T-cell (primary cell): ENCODE measurements at places on chromosomes 11 and 22. TPM values are rescaled to one million over a fixed set of nuclear protein-coding genes. Genes with fewer than 3 reads are reported as not detected.

The CTSW gene
- total RNA-seq = 66.4 TPM

The RBX1 gene
- 46.1 TPM for total RNA-seq

The UEVLD gene
- 7.1 TPM for total RNA-seq

The FAM83F gene
- 0.79 TPM for total RNA-seq

DNA sequence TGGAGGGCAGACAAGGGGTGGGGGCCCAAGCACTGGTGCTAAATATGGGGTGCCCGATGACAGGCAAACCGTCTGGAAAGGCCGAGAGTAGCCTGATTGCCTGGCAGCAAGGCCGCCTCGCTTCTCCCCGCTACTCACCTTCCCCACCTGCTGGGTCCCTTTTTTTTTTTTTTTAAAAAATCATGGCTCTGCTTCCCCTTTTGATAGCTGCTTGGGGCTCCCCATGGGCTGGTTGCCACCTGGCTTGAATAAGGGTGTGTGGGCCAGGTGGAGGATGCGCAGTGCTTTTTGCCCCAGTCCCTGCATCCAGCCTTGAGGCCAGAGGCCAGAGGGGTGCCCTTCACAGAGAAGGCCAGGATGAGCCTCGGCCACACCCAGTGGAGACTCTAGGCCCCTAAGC is 112.0 kb downstream of the ST3GAL4 start:
- no peak overlapping the region for H3K4me3 ChIP-seq
- no peak overlapping the region for H3K27ac ChIP-seq
- peaks cover 21% of the 10 kb centered on the region for H3K27me3 ChIP-seq
- H3K36me3 ChIP-seq = no peaks in the 10 kb centered on the region
- no peak for DNase-seq

DNA sequence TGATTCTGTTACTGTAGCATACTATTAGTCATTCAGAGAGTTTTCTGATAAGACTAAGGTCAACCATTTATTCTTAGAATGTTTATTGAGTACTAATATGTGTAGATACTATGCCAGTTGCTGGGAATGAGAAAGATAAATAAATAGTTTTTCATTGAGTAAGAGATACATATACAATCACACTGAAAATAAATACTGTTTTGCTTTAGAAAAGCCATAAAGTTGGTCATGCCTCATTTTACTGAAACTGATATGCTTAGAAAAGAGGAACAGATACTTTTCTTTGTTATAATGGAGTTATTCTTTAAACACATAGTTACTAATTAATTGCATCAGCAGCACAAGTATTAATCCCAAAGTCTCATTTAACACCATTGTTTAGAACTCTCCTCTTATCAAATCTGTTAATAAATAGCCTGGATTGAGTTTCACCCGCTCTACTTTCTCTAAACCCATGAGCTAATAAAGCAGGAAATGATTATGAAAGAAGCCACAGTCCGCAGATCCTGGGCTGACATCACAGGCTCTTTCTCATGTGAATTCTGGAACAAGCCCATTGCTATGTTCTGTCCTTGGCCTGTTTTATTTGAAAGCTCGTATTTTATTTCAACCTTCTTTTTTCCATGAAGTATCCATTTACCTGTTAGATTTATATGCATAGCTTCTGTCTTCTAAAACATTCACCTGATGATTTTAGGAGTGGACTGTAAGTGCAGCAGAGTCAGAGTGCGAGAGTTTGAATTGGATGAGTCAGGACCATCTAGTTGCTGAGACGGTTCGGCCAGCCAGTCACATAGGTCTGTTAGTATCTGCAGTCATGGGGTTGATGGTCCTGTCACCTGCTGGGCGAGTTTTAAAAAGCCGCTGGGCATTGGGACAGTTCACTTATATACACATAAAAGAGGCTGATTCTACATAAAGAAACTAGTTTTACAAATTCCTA is 35.5 kb downstream of the PIWIL4 start:
- no peaks in the 10 kb centered on the region for H3K36me3 ChIP-seq
- H3K4me3 ChIP-seq = no peak overlapping the region
- no peak overlapping the region for H3K27ac ChIP-seq
- no peaks in the 10 kb centered on the region for H3K27me3 ChIP-seq
